ENCODE measurements at places on chromosomes 12 and 14. TPM values are rescaled to one million over a fixed set of nuclear protein-coding genes. Genes with fewer than 3 reads are reported as not detected.

GPR135 gene
- 1.7 TPM for total RNA-seq

SLC6A12 gene
- not detected for total RNA-seq

RPGRIP1 gene
- total RNA-seq = not detected

SLC25A47 gene
- total RNA-seq = not detected

PMCH gene
- total RNA-seq = 0.16 TPM

TAS2R8 gene
- not detected for total RNA-seq

IL31 gene
- total RNA-seq = not detected

LYZ gene
- not detected for total RNA-seq

HCAR3 gene
- not detected for total RNA-seq

EID3 gene
- total RNA-seq = 9.1 TPM

PSMB5 gene
- total RNA-seq = 218 TPM

LGALS3 gene
- 302 TPM for total RNA-seq

HOXC12 gene
- total RNA-seq = not detected

OR8S1 gene
- total RNA-seq = not detected

AGAP2 gene
- 0.32 TPM for total RNA-seq

IGF1 gene
- total RNA-seq = 2.7 TPM
